ENCODE measurements at places on chromosomes 2 and 18. TPM values are rescaled to one million over a fixed set of nuclear protein-coding genes. Genes with fewer than 3 reads are reported as not detected.

CFAP65 gene
- polyA plus RNA-seq, result 0.11 TPM

BCL2 gene
- 27.3 TPM for polyA plus RNA-seq

APOB gene
- 4.7 TPM for polyA plus RNA-seq

FSIP2 gene
- 5.2 TPM for polyA plus RNA-seq

LYG1 gene
- 3.6 TPM for polyA plus RNA-seq

MROH2A gene
- polyA plus RNA-seq, result not detected

PPM1B gene
- 74.1 TPM for polyA plus RNA-seq

ALS2 gene
- polyA plus RNA-seq, result 30.4 TPM

DCDC2C gene
- 0.56 TPM for polyA plus RNA-seq

TNFRSF11A gene
- polyA plus RNA-seq, result 2.3 TPM

CLEC4F gene
- 0.09 TPM for polyA plus RNA-seq

CNTNAP5 gene
- polyA plus RNA-seq, result 0.04 TPM

AOX1 gene
- polyA plus RNA-seq, result 2.4 TPM

CD302 gene
- 13.1 TPM for polyA plus RNA-seq

RTP5 gene
- polyA plus RNA-seq, result 0.06 TPM

DNAJC5G gene
- 1.4 TPM for polyA plus RNA-seq

MBD5 gene
- polyA plus RNA-seq, result 41.1 TPM

PPP4R3B gene
- 82.9 TPM for polyA plus RNA-seq

MYL12B gene
- 501 TPM for polyA plus RNA-seq

SPDYA gene
- 2.1 TPM for polyA plus RNA-seq

REG3A gene
- not detected for polyA plus RNA-seq

MAB21L4 gene
- polyA plus RNA-seq, result 7.2 TPM

LIMS2 gene
- 22.1 TPM for polyA plus RNA-seq

CNRIP1 gene
- polyA plus RNA-seq, result 23.0 TPM

LYPD6B gene
- 31.8 TPM for polyA plus RNA-seq

SMARCAL1 gene
- polyA plus RNA-seq, result 26.9 TPM

C2orf68 gene
- polyA plus RNA-seq, result 61.1 TPM

ZCCHC2 gene
- polyA plus RNA-seq, result 17.6 TPM

EIF2AK3 gene
- 28.5 TPM for polyA plus RNA-seq

GGCX gene
- 37.0 TPM for polyA plus RNA-seq

DES gene
- polyA plus RNA-seq, result 6.5 TPM

KCNE4 gene
- 20.0 TPM for polyA plus RNA-seq

Data from renal cortex interstitium (tissue), 15 donors.